Left forelimb (tissue), 1 donor: ENCODE measurements at places on chromosomes 3 and 15.
A peak's percentile ranks its signal among the peaks of the same experiment; 100 is the strongest.

GRCh38 chr3:134627831-134628230 lies 23.0 kb downstream of the KY start:
- DNase-seq, result peak; percentile 12

DNA sequence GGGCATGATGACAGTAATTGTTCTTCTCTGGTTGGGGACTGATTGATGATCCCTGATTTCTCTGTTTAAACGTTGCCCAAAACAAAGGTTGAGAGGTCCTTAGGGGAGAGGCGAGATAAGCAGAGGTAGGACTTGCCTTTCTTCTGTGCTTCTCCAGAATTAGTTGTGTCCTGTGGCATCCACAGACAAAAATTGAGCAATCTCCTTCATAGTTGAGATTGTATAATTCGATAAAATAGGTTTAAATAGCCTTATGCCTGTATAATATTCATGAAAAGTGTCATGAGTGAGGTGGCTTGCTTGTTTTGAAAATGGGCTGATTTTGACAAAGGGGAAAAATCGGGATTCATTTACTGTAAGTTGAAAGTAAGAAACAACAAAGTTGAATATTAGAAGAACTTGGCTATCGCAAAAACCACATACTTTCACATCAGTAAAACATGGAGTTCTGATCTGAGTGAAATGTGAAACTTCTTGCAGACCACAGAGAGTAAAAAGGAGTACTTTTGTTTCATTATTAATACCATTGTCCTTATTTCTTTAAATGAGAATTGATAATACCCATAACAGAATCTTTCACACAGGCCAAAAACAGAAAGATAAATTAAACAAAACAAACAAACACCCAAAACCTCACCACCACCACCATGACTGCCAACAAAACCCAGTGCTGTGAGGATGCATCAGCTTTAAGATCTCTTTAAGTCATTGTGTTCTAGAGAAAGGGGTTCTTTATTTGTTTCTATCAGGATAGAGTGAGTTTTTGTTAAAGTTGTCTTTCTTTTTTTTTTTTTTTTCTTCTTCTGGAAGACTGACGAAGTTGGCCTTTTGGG lies 155.7 kb downstream of the LPP start:
- DNase-seq, result no peak

- no peak for DNase-seq
These were observed 1.3 kb downstream of the RBPMS2 start for GRCh38 chr15:64774037-64774628.

DNA sequence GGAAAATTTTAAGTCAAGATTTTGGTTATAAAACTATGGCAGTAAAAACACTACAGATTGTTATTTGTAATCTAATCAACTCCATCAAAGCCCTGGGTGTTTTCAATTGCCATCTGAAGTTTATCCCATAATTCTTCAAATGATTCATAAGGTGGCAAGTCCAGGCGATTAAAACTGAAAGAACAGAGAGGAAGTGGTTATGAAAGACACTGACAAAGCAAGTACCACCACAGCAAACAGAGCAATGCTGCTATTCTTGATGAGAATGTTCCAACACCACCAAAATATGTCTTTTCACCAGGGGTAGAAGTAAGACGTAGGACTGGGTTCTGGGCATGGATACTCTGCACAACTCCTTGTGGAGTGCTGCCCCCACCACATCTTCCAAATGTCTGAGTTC lies 86.9 kb upstream of the PRTG start:
- DNase-seq, result no peak
